ENCODE measurements at places on chromosomes 6 and 20.

- DNase-seq: no peak
Measured at GRCh38 chr6:119166024-119166784, 87.7 kb upstream of the FAM184A start.

DNA sequence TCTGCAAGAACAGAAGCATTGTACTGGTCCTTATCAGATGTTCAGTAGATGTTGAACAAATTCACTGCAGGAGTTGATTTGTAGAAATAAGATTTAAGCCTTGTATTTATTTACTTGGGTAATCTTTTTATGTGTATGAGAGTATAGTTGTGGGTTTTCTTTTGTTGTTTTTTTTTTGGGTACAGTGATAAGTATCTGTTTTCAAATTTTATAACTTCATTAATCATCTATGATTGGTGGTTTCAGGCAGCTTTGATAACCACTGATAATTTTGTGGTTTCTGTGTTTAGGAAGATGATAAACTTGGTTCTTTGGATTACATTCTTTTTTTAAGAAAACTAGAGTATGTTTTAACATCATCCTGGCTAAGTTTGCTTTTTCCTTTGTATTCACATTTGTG is 2.8 kb downstream of the AFDN start:
- DNase-seq: no peak

DNA sequence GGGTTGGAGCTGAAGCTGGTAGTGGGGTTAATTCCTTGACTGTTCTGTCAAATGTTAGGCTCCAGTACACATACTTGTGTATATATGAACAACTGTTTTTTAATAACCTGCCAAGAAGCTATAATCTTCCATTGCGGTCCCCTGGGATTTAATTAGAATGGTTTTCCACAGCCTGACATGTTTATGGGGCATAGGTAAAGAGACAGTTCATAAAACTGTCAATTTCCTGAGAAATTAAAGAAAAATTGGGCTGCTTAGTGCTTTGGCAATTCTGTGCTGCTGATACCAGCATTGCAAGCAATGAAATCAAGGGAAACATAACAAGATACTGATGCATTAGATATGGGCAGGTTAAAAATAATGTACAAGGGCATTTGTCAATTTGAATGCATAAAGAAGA is 314.1 kb upstream of the SLC35B3 start:
- DNase-seq: no peak

- no peak for DNase-seq
Measured at GRCh38 chr6:42110683-42111082, 31.7 kb downstream of the C6orf132 start.

DNA sequence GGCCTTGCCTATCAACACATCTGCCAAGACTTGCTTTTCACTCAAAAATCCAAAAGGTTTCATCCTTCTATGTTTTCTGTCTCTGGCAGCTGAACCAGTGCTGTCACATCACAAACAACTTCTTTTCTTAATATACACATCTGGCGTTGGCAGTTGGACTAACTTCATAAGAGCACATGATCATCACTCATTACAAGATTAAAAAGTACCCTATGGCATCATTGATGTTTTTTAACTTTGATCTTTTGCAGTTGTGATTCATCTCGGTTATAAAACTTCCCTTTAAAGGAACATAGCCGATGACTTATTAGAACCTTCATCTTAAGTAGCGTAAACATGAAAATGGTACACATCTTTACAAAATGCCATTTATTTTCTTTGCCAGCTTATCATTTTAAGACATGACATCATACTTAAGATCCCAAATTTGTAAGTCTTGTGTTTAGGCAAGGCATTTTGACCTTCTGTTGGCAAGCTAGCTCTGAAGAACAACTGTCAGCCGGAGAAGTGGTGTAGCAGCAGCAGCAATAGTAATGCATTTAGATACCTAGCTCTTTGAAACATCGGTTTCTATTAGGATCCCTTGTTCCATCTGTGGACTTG is 64.2 kb upstream of the SUPT3H start:
- DNase-seq: no peak

DNA sequence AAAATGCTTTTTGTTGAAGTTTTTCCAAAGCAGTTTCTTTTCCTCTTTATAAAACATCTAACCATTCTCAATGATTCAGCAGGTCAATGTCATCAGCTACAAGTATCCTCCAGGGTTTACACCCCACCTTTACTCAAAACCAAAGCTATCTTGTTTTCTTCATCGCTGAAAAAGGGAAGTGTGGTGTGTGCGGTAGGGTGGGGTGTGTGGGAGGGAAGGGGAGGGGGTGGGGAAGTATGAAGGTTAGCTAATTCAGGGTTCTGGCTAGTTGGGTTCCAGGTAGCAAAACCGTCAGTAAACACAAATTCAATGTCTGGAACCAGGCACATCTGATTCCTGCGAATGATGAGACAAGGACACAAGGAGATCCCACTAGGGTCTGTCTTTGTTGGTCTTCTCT is 189.6 kb downstream of the GJA10 start:
- peak; percentile 27 for DNase-seq

- no peak for DNase-seq
Measured at GRCh38 chr6:162864911-162865310, 137.1 kb downstream of the PACRG start.

GRCh38 chr6:107179004-107179403 is 63.7 kb upstream of the BEND3 start:
- no peak for DNase-seq

All from stimulated activated CD8-positive, alpha-beta memory T cell treated with anti-CD3 and anti-CD28 coated beads, Interleukin-4, amount 100 ng/mL, for 4 hours (primary cell).